ENCODE measurements at places on chromosomes 2 and 18.

DNA sequence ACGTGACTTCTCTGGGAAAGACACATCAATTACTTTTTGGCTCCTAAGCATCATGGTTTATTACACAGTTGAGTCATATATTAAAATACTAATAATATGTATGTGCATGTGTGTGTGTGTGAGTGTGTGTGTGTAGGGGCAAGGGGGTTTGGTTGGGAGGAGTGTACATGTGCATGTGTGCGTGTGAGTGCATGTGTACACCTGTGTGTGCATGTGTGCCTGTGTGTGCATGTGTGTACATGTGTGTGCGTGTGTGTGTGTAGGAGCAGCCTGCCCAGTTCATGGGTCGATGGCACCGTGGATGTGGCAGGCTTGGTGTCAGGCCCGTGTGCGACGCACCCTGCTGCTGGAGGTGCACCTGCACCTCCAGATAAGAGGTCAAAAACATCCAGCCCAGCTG is 99.0 kb upstream of the SNTG2 start:
- DNase-seq = no peak

DNA sequence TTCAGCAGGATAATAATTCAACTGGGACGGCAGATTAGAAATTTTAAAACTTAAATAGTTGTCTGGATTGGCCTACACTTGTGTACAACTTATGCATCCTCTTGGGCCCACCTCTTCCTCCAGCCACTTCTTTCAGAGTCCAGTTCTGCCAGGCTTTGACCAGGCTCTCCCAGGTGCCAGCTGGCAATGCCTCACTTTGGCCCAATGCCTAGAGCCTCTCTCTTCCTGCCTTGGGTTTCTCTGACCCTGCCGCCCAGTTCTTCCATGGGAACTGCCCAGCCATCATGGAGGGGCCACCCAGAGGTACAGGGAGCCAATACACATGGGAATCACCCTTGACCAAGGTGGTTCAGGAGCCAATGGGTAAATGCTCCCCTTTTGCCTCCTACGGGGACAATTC is 135.5 kb downstream of the IRS1 start:
- DNase-seq = no peak

GRCh38 chr2:241975593-241976284 is 106.2 kb downstream of the RTP5 start:
- DNase-seq = peak; percentile 13

GRCh38 chr2:239002591-239002953 is 154.7 kb downstream of the TWIST2 start:
- no peak for DNase-seq

DNA sequence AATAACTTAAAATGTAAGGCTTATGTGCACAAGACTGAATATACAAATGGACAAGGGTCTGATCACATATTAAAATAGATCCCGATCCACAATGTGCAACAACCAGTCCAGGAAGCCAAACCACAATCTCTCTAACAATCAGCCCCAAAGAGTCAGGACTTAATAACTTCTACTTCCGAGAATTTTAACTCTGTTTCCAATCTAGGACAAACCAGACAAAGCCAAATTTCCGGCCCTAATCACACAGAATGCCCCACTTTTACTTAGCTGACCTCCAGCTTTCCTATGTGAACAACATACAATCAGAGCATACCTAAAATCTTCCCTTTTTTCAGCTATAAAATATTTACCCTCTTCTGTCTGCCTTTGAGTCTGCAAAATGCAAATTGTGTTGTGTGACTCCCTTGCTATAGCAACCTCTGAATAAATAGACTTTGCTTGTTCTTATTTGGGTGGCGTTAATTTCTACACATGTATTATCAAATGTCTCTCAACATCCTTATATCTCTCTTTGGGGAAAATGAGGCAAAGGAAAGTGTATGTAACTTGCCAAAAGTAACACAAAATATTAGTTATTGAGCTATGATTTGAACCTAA is 381.9 kb upstream of the MC4R start:
- no peak for DNase-seq

DNA sequence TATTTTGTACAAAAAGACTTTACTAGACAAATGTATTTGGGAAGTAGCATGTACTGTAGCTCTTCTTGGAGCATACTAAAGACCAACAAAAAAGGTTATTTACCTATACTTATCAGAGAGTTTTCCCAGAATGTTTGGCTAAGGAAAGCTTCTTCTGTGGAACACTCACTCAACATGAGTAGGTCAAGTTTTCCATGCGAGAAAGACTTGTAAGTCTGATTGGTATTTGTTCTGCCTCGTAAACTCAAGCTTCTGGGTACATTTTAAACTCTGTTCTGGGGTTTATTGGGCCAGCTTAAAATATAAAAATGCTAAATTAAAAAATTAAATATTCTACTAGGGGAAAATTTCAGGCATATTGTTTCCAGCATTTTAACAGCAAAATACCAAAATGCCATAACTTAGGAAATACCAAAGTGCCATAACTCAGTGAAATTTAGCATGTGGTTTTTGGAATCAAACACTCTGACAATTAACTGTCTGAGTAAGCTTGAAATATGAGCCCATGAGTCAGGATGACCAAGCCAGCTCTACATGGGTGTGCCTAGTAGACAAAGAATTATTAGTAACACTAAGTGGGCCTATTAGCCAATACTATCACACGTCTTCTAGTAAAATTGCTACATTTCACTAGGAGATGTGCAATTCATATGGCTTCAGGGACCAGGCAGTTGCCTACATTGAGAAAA is 47.3 kb upstream of the SERPINE2 start:
- DNase-seq = peak; percentile 95

- peak; percentile 86 for DNase-seq
These were observed at the start of gene TUBB6 for GRCh38 chr18:12307701-12308385. TUBB6 (plus strand) TSS chr18:12308241; CDS start chr18:12308293, 52 bp downstream.

GRCh38 chr2:88870267-88870839 is 178.9 kb downstream of the RPIA start:
- DNase-seq = no peak

- DNase-seq = no peak
These were observed 17.6 kb upstream of the PDIA6 start for GRCh38 chr2:10830203-10830602.

GRCh38 chr2:136024616-136025015 is 39.2 kb upstream of the DARS1 start:
- no peak for DNase-seq

GRCh38 chr18:406677-407076 is 93.8 kb downstream of the COLEC12 start:
- no peak for DNase-seq

GRCh38 chr2:142100970-142101369 is 29.8 kb downstream of the LRP1B start:
- no peak for DNase-seq

DNA sequence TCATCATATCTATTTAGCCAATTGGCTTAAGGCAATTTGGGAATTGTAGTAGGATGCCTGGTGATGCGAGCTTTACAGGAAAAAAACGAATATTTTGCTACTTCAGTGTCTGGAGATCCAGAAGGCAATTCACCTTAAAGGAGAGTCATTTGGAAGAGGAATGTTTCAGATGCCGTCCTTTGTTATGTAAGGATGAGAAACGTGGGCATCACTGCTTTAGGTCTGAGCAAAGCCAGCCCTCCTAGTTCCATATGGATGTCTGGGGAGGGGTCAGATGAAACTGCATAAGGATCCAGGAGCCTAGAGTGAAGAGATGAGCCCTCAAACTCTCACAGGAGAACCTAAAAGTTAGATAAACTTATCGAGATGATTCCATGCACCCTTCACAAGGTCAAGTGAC is 30.9 kb upstream of the DOCK10 start:
- no peak for DNase-seq

DNA sequence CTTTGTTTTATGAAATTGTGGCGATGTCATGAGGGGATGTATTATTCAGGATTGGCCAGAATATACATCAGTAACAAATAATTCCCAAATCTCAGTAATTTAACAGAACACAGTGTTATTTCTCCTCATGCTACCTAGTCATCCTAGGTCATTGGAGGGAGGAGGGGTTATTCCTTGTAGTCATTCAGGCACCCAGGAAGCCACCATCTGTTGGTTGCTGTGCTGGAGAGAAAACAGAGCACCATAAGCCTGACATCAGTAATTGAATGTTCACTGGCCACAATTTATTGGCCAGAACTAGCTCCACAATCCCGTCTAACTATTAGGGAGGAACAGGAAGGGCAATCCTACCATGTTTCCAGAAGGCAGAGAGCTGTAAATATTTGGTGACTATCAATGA is 303.5 kb upstream of the CELF4 start:
- DNase-seq = no peak

DNA sequence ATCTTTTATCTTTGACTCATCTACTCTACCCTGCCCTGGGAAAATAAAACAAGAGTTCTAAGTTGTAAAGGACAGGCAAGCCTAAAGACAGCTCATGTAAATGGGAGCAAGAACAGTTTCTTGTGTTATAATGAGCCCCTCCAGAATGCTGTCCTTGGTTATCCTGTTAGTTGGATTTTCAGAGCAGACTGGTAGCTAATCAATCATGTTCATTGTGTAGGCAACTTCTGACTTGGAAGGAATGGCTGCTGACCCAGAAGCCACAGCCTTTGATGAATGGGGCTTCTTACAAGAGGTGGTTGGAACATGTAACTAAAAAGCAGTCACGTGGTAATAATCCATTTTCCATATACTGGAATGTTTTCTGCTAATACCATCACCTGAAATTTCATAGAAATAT is 254.2 kb downstream of the AGPS start:
- DNase-seq = no peak

DNA sequence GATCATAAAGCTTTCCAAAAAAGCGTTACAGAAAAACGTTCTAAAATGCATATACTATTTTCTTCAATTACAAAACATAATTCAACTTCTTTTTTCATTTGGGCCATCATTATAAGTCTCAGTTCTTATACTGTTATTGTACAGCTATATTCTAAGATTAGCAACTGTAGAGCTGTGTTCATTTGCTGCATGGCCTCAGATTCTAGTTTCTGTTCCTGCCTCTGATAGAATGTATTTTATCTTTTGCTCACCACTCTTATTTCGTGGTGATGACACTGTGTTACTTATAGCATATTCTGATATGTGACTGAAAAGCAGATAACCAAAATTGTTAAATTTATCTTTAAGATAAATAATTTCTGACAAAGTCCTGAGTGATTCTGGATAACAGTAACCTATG is 67.2 kb downstream of the PTRHD1 start:
- DNase-seq = no peak

GRCh38 chr2:21787941-21788340 is 664.2 kb downstream of the TDRD15 start:
- DNase-seq = peak; percentile 79

- no peak for DNase-seq
These were observed 65.6 kb upstream of the CD302 start for GRCh38 chr2:159863526-159864160.

DNA sequence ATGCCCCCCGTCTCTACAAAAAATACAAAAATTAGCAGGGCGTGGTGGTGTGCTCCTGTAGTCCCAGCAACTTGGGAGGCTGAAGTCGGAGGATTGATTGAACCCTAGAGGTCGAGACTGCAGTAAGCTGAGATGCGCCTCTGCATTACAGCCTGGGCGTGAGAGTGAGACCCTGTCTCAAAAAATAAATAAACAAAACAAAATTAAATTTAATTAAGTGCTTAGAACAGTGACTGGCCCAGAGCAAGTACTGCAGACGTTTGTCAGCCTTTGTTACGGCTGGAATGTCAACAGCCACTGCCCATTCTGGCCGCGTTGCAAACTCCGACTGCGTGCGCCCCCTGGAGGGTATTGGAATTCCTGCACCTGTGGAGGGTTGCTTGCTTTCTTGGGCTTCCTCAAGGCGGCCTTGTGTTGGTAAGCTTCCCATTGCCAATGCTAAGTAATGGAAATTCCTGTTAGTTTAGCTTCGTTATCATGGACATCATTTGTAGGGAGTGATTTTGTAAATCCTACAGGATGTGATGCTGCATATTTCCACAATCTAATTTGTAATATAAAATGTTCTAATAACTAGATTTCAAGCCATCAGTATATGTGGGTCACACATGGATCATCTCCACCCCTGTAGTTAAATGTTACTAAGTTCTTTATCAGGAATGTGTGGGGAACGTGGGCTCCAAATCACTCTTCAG is 15.9 kb upstream of the ATP6V1B1 start:
- DNase-seq = peak; percentile 65

DNA sequence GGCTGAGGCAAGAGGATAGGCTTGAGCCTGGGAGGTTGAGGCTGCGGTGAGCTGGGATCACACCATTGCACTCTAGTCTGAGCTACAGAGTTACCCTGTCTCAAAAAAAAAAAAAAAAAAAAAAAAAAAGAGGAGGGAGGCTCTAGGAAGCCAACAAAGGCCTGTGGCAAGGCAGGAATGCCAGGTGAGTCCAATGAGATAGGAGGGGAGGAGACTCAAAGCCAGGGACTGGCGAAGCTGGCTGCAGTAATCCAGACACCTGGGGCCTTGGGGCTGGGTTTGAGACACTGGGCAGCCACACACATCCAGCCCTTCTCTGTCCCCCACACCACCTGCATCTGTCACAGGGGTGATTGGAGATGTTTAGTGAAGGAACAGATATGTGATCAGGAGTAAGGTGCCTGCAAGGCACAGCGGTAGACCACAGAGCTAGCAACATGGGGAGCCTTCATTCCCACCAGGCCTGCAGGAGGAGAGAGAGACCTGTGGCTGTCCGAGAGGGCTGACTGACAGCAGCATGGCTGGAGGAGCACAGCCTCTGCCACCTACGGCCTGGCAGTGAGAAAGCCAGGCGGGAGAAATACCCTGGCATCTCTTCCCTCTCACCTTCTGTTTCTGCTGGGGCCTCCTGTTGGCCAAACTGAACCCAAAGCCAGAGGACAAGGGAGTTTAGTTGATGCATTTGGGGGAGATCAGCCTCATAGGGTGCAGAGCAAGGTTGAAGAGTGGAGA is 9.5 kb downstream of the CHPF start:
- no peak for DNase-seq

DNA sequence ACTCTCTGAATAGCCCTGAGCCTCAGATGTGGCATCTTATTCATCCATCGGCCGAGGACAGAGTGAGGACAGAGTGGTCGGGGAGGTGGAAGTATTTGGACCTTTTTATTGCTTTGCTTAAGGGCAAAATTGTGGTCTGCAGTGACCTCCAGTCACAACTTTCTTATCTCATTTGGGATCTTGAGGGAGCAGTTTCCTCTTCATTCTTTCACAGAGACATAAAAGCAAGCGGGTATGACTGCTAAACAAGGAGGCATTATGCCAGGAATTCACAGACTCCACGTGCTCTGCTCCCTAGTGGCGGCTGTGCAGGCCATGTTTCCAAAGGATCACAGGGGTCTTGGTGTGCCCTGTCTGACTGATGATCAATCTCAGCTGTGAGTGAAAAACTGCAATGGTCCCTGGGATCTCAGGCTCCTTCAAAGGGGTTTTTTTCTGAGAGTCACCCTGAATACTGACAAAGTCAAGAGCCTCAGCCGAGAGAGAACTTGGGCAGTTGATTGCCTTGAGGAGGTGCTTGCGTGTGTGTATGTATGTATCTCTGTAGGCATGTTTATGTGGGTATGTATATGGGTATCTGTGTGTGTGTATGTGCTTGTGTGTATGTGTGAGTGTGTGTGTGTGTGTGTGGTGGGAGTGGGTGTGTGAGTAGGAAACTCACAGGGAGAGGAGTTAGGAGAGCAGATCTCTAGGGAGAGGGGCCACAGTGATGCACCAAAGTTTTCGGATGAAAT is 47.7 kb downstream of the RAPGEF4 start:
- DNase-seq = no peak

- DNase-seq = peak; percentile 69
These were observed 102.4 kb downstream of the CABLES1 start for GRCh38 chr18:23237524-23238151.

- DNase-seq = no peak
These were observed 225.5 kb downstream of the DYSF start for GRCh38 chr2:71678874-71679273.

Measured in iris pigment epithelial cell (primary cell).